ENCODE measurements at places on chromosomes 12 and 14.
A peak's percentile ranks its signal among the peaks of the same experiment; 100 is the strongest.

DNA sequence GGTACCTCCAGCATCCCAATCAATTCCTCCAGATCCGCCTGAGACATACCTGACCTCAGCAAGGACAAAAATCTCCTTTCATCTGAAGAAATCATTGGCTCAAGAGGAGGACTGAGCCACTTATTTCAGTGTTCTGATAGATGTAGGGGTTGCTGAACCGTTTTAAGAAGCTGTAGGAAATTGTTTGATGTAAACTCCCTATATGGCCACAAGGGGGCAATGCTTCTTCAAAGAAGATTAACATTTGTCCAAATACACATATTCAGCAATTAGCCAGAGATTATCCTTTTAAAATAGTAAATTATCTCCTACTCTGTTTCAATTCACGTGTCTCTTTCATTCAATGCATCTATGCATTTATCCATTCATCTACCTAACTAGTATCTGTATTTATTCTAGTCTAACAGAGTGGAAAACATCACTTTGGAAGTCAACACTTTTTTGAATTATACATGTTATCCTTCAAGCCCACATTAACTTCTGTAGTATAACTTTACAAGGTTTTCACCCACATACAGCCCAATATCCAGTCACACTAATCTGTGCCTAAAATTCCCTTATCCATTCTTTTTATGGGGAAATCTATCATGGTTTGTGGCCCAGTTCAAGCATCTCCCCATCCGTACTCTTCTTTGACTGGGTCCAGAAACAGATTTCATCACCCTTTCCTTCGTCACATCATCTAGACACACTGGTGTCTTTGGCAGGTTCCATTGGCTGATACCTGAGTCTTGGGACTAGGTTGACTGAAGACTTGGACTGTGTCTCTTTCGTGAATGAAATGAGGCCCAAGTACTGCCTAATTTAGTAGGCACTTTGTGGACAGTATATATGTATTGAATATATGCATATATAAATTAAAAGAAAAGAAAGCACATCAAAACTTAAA, 411.0 kb upstream of the OR4E1 start:
- peak; percentile 7 for DNase-seq

DNA sequence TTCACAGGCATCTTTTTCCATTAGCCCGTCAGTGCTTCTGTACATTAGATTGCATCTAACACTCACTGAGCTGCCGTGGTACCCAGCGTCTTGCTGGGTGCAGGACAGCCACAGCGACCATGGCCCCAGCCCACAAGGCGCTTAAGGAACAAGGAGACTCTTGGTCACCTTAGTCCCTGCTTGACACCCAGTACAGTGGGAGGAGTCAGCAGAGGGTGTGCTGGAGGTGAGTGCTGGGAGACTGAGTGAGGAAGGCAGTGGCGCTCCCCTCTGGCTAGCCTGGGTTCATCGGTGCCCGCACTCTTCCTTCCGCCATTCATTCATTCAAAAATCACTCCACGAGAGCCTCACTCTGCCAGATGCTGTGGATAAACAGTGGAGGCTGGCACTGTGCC, 21.8 kb downstream of the FBLN5 start:
- DNase-seq = no peak

- no peak for DNase-seq
Measured at GRCh38 chr14:104296388-104297312, 158.3 kb downstream of the KIF26A start.

DNA sequence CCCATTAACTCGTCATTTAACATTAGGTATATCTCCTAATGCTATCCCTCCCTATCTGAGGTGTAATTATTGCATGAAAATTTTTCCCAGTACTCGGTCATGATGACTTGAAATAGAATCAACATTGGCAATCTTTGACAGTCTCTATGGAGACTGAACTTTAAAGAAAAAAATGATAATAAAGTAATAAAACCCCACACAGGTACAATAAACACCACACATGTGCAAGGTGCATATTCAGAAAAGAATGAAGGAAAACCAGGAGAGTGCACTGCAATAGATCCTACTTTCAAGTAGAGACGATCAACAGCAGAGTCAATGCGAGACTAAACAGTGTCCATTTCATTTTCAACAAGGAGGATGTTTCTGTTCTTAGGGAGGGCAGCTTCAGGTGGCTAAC, 1253.8 kb upstream of the TMEM132C start:
- no peak for DNase-seq

DNA sequence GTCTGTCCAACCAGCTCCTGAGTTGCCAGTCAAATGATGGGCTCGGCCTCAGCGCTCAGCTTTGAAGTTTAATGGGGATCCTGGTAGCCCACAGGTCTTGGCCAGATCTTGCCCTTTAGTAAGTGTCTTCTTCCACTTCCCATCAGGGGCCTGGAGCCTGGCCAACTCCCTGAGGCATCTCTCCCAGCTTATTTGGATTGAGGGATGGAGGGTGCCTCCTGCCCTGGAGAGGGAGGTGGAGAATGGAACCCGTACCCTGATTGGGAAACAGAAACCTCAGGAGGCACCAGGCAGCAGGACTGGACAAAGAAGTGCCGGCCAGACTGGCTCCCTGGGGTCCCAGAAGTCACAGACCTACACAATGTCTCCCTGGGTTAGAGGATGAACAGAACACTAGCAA, 40.5 kb upstream of the LTBP2 start:
- DNase-seq = no peak

GRCh38 chr12:65147312-65147905, 22.0 kb upstream of the LEMD3 start:
- DNase-seq = no peak

DNA sequence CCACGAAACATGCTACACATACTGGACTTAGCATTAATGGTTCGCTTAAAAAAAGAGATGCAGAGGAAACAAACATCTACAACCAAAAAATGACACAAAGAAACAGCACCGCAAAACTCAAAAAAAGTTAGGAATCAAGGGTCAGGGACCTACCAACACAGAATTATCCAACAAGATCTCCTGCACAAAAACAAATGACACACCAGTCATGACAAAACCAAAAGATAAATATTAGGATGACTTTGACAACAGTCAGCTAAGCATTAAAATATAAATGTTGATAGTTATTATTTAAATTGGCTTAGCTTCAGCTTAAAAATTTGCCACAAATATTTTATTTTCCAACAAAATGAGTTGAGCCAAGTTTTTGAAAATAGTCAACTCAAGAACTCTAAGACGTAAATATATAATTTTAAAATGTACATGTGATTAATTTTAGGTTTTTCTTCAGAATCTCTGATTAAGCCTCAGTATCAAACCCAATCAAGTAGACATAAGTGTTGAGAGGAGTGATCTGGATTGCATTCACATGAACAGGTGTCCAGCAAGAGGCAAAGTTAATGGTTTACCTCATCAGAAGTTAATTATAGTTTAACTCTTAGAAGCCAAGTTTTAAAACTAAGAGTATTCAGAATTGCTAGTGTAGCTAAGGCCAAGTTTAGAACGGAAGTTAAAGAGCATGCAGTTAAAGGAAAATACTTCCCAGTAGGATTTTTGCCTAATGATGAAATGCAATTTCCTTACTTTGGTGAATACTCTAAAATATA, 79.9 kb downstream of the HEATR5A start:
- DNase-seq = no peak

DNA sequence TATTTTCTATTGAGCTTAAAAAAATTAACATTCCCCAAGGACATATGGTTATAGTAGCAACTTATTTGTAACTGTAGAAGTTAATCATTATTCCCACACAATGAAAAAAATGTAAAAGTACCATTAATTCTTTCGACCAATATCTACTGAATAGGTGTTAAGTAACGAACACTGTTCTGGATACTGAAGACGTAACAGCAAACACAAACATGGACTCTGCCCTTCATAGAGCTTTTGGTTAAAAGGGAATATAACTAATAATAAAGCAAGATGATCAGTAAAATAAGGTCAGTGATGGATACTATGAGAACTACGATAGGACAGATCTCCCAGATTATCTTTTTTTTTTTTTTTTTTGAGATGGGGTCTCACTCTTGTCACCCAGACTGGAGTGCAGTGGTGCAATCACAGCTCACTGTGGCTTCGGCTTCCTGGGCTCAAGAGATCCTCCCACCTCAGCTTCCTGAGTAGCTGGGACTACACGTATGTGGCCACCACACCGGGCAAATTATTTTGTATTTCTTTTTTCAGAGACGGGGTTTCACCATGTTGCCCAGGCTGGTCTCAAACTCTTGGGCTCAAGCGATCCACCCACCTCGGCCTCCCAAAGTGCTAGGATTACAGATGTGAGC, 93.9 kb downstream of the PAWR start:
- DNase-seq = no peak

DNA sequence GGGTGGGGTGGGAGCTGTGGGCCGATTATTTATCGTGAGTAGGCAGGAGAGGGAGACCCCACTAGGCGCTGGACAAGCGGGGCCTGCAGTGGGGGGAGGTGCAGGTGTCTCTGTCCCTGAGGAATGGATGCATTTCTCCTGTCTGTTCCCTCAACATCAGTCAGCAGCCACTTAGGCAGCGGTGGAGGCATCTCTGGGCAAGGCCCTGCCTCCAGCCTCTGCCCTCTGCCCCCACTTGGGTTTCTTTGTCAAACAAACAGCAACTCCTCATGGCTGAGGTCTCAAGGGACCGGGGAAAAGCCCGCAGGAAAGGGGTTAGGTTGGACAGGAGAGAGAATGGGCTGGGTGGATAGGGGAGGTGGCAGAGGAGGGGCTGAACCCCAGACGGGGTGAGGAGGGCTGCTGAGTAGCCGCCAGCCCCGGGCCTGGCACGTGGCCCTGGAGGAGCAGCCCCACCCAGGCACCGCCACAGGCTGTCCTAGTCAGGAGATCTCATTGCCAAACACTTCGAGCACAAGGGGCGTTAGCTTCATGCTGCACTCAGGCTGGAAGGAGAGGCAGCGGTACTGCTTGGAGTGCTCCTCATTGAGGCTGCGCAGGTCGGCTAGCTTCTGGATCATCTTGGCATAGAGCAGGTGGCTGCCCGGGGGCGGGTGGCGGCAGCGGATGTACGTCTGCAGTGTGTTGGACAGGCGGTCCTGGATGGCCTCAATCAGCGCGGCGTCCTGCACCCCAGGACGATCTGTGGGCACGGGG, 24.7 kb upstream of the HDAC7 start:
- DNase-seq = no peak

DNA sequence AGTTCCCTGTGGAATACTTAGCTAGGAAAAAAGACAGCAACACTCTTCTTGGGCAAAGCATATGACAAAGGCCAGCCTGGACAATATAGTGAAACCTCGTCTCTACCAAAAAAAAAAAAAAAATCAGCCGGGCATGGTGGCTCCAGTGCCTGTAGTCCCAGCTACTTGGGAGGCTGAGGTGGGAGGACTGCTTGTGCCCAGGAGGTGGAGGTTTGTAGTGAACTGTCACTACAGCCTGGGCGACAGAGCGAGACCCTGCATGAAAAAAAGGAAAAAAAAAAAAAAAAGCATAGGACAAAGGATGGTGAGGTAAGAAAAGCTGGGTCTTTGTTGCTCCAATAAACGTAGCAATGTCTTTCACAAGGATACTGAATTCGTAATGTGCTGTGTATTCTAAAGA, 1.1 kb downstream of the TXNDC16 start:
- DNase-seq = no peak

- DNase-seq = no peak
Measured at GRCh38 chr12:45914090-45914489, 76.3 kb downstream of the SCAF11 start.

DNA sequence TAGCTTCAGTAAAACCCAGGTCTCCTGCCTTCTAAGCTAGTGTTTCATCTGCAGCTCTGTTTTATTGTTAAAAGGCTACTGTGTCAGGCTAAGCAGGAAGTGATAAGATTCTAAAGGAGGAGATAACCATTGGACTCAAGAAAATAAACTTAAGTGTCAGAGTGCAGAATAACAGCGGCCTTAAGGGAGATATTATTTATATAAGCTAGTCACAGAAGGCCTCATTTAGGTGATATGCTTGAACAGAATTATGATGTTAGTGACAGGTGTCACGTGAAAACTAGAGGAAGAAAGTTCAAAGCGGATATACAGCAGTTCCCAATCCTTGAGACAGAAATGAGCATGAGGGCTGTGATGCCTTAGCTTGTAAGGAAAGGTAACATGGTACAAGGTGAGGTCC, 373.4 kb downstream of the FOXG1 start:
- no peak for DNase-seq

DNA sequence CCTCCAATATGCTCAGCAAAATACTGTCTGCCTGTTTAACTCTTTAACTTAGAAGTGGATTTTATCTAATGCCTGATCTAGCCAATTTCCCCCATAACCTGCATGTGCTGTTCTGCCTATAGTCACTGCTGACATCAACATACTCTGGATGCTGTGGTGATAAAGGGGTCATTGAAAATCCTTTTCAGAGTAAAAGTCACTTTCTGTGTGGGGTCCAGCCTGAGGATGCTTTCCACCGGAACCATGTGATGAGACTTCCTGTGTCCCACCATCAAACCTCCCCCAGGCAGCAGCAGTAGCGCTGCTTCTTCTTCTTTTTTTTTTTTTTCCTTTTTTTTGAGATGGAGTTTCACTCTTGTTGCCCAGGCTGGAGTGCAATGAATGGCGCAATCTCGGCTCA, 607.0 kb downstream of the BCL11B start:
- DNase-seq = no peak

GRCh38 chr12:100926669-100927248, 132.2 kb downstream of the ANO4 start:
- DNase-seq = no peak

- DNase-seq = no peak
Measured at GRCh38 chr12:6312529-6313325, 2.2 kb downstream of the PLEKHG6 start.

DNA sequence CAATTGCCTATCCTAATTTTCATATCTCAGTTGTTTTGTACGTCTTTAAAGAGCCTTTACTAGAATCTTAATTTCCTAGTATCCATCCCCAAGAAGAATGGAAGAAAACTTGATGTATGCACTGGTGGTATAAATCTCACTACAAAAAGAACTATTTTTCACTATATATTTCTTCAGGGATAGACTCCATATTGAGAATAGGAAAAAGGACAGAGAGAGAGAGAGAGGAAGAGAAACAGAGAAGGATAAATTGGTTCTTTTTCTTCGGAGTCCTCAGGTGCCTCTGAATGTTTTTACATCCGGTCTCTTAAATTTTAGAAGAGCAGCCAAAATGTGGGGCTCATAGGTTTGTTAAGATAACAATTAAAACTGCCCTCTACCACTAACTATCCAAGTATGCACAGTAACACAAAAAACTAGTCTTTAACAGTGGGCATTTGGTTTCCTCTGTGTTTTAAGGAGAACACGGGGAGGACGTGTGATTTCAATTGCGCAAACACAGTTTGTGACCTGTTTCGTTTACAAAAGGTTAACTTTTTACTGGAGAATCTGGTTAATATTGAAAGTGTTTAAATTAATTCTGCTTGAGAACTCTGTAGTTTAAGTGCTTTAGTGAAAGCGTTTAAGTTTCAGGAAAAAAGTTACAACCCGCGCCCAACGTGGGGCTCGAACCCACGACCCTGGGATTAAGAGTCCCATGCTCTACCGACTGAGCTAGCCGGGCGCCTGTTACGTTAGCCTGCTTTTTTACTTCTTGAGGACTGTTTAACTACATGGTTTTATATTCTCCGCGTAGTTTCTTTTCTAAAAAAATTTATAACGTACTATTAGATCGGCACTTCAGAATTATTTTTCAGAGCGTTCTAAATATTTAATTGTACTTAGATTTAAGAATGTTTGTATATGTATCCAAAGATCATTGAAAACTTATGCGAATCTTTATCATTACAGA, 5.1 kb upstream of the PSMA3 start:
- peak; percentile 53 for DNase-seq

All from NCI-H446 treated with DMSO at 0.1 percent for 48 hours (cell line).